ENCODE measurements at places on chromosomes 6 and 20. TPM values are rescaled to one million over a fixed set of nuclear protein-coding genes. Genes with fewer than 3 reads are reported as not detected.

Gene ID4
- 12.0 TPM for total RNA-seq

GRCh38 chr20:62723768-62724450, 15.3 kb downstream of the NTSR1 start:
- no peak overlapping the region for H3K27ac ChIP-seq
- H3K4me1 ChIP-seq, result peaks cover 4% of the 10 kb centered on the region
- H3K4me3 ChIP-seq, result no peak overlapping the region
- DNase-seq, result no peak

GRCh38 chr6:98769546-98769945, 64.8 kb upstream of the POU3F2 start:
- peak; percentile 40 for DNase-seq
- no peaks in the 10 kb centered on the region for H3K36me3 ChIP-seq
- H3K4me1 ChIP-seq, result no peaks in the 10 kb centered on the region
- H3K4me3 ChIP-seq, result no peak overlapping the region

- peak overlapping the region; percentile 14 for H3K27ac ChIP-seq
- H3K27me3 ChIP-seq, result no peaks in the 10 kb centered on the region
- DNase-seq, result peak; percentile 33
- peaks cover 32% of the 10 kb centered on the region for H3K4me1 ChIP-seq
Observed at GRCh38 chr6:122712093-122712447, 67.4 kb upstream of the FABP7 start.
